ENCODE measurements at places on chromosomes 1 and 21.

DNA sequence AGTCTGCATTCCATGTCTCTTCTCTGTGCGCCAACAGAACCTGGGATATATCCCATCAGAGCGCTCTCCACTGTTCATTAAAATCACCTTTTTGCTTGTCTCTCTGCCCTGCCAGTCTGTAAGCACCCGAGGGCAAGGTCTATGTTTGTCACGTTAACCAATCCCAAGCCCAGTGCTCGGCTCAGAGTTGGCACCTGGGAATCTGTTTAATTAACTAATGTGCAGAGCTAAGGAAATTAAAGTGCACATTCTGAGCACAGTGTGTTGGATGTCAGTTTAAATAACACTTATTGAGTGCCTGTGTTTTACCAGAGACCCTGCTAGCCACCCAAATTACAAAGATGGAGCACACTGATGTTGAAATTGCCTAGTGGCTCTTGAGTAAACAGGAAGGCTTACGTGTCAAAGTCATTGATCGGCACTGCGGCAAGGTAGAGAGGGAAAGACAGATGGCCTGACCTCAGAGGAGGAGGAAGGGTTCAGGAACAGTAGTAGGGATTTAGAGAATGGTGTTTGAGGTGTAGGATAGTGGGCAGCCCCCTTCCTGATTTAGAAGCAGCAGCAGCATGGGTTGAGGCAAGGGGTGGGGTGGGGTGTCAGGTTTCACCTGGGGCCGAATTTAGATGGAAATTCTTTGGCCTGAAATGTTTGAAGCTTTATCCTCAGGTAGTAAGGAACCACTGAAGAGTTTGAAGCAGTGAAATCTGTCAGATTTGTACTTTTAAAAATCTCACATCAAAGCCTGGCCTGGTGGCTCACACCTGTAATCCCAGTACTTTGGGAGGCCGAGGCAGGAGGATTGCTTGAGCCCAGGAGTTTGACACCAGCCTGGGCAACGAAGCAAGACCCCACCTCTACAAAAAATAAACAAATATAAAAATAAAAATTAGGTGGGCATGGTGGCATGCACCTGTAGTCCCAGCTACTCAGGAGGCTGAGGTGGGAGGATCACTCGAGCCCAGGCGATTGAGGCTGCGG is 7.7 kb downstream of the ARMH1 start:
- DNase-seq, result no peak

- no peak for DNase-seq
These were observed 54.4 kb upstream of the NEK7 start for GRCh38 chr1:198102454-198102827.

DNA sequence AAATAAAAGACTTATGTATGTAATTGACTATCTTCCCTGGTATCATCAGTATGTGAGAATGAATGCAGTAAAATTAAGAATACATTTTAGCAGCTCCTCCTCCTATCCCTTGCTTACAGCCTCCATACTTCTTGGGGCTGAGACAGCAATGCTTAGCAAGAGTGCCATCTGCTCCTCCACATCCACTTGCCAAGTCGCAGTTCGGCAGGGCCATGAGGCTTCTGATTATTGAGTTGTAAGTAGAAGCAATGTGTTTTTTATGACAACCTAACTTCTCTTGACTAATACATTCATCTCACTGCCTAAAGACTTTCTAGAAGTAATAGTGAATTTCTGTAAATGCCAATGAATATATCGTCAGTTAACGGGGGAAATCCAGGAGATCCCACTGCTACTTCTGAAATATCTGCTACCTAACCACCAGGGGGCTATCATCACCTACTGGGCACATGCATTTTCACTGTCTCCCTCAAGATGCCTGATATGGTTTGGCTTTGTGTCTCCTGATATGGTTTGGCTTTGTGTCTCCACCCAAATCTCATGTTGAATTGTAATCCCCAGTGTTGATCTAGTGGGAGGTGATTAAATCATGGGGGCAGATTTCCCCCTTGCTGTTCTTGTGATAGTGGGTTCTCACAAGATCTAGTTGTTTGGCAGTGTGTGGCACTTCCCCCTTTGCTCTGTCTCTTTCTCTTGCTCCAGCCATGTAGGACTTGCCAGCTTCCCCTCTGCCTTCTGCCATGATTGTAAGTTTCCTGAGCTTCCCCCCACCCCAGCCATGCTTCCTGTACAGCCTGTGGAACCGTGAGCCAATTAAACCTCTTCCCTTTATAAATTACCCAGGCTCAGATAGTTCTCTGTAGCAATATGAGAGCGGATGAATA is 59.6 kb downstream of the EXTL2 start:
- DNase-seq, result no peak

DNA sequence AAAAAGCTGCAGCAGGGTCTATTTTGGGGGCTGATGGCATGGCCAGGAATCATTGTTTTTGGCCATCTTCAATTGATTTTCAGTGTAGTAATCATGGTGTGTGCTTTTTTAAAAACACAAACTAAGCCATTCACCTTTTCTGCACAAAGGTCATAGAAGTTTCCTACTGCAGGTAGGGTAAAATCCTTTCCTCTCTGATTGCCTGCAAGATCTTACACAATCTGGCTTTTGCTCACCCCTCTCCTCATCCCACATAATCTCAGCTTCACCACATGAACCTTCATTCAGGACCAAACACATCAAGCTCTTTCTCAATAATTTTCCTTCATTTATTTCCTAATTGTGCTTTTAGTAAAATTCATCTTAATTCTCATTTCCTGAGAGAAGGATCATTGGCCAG is 38.3 kb upstream of the GBP5 start:
- no peak for DNase-seq

- no peak for DNase-seq
These were observed 7.5 kb downstream of the TRAPPC10 start for GRCh38 chr21:44019568-44019958.

- DNase-seq, result no peak
These were observed 672.9 kb upstream of the PTBP2 start for GRCh38 chr1:96048572-96049212.

- DNase-seq, result no peak
These were observed 137.1 kb downstream of the PBX1 start for GRCh38 chr1:164695956-164696665.

DNA sequence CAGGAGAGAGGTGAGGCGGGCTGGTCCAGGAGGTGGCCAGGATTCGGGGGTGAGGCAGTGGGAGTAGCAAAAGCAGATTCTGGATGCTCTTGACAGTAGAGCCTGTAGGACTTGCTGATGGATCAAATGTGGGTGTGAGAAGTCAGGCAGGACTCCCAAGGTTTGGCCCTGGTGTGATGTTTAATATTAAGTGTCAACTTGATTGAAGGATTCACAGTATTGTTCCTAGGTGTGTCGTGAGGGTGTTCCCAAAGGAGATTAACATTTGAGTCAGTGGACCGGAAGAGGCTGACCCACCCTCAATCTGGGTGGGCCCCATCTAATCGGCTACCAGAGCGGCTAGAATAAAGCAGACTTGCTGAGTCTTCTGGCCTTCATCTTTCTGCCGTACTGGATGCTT is 6.8 kb upstream of the RAB4A start:
- no peak for DNase-seq

- DNase-seq, result no peak
These were observed 3.7 kb downstream of the FBXO42 start for GRCh38 chr1:16348414-16349182.

DNA sequence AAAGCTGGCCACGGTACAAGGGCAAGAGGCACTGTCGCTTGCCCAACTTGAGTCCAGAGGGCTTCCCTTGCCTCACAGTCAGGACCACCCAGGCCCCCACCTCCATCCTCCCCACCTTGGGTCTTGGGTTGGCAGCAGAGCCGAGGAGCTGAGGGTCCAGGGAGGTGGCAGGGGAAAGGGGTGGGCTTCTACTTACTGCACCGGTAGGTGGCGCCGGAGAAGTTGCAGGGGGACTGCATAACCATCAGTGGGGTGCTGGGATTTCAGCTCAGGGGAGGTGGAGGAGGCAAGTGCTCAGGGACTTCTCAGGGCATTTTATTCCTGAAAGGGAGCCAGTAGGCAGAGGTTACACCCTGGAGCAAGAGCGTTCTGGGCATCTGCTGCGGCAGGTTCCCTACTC is 44.0 kb downstream of the TRIM62 start:
- DNase-seq, result no peak
